ENCODE measurements at places on chromosomes 1 and 21. TPM values are rescaled to one million over a fixed set of nuclear protein-coding genes. Genes with fewer than 3 reads are reported as not detected.

The CHD5 gene
- total RNA-seq = 0.44 TPM

The NPHS2 gene
- total RNA-seq = not detected

GRCh38 chr21:35381743-35382310, 332.7 kb upstream of the RUNX1 start:
- no peak for DNase-seq

DNA sequence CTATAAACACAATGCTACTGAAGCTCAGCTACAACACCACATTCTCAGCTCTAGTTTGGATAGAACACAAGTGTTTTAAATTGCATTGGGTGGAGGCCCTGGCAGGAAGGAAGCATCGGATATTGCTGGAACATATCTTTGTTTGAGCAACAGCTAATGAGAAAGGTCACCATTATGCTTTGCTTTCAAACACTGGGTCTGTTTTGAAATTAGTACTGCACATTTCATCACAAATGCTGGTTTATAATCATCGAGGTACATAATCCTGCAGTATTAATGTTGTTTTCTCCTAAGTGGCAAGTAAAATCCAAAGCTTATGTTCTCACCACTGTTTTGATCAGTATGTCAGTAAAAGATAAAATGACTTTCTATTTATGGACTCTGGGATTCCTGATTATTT, 61.5 kb upstream of the ARHGAP29 start:
- DNase-seq = peak; percentile 54

Measured in right cardiac atrium (tissue), 5 donors.